ENCODE measurements at places on chromosomes 7 and 10.

- DNase-seq: no peak
Measured at GRCh38 chr7:157831143-157831905, 494.5 kb downstream of the DNAJB6 start.

- DNase-seq: no peak
Measured at GRCh38 chr10:76492026-76492425, 1060.6 kb downstream of the LRMDA start.

- DNase-seq: no peak
Measured at GRCh38 chr10:132742167-132742836, 43.6 kb downstream of the NKX6-2 start.

- DNase-seq: no peak
Measured at GRCh38 chr10:32308027-32308603, 38.8 kb downstream of the EPC1 start.

DNA sequence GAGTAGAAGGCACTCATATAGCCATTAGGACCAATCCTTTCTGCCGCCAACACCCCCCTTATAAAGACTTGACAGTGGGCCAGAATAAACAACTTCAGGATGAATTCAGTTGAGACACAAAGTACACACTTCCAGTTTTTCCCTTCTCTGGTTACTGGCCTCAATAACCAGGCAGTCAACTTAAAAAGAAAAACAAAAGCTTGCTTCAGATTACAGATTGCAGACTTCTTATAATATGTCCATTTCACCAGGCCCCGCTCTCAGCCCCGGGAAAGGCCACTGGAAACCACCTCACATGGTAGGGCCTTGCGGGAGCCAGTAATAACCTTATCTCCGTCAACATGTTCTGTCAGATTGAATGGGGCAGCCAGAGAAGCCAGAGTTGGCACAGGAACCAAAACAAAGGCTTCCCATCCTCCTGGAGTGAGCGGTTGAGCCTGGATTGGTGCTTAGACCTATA is 108.8 kb downstream of the EGFR start:
- peak; percentile 98 for DNase-seq

GRCh38 chr10:132375116-132375794 is 21.7 kb upstream of the PWWP2B start:
- no peak for DNase-seq

DNA sequence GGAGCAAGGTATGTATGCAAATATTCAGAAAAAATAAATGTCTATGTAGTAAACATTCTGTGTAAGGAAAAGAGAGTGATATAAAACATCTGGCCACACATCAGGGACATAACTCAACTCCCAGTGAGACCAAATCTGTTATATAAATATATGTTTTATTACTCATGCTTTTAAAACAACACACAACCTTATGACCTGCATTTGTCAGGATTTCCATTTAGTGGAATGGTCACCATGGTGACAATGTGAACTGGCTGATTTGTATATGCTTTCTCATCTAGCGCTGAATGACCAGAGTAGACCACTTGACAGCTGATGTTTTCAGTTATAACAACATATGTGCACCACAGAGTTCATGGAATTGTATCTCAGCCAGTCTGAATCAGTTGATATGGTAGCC is 551.7 kb downstream of the HTR7 start:
- no peak for DNase-seq

- no peak for DNase-seq
Measured at GRCh38 chr10:43959364-43960134, 310.9 kb upstream of the ZNF32 start.

GRCh38 chr10:110103921-110104461 is 96.2 kb downstream of the ADD3 start:
- no peak for DNase-seq

GRCh38 chr7:40656349-40656748 is 521.5 kb downstream of the SUGCT start:
- no peak for DNase-seq

DNA sequence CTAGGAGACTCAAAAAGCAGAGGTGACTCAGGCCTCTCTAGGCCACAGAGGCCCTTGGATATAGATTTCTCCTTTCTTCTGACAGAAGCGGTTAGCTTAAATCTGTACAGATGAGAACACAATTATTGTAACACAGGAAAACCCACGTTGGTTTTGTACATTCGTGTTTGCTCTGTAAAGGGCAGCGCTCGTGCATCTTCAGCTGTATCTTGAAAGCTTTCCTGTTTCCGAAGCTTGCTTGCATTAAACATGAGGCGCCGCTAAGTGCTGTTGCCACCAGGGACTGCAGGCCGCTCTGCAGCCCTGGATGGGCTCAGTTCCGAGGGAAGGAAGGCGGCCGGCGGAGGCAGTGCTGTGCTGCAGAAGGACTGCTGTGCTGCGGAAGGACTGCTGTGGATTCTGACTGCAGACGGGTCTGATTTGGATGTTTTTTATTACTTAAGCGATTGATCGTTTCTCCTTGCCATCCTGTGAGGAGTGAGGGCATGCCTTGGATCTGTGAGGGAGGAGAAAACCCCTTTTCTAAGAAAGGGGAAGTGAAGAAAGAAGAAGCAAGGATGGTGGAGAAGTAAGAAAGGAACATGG is 53.3 kb downstream of the FHIP2A start:
- no peak for DNase-seq

- DNase-seq: peak; percentile 33
Measured at GRCh38 chr7:70694434-70694970, 437.4 kb upstream of the GALNT17 start.

GRCh38 chr10:85224366-85224940 is 896.1 kb downstream of the CCSER2 start:
- no peak for DNase-seq

- no peak for DNase-seq
Measured at GRCh38 chr10:12922117-12922900, 79.2 kb downstream of the CCDC3 start.

DNA sequence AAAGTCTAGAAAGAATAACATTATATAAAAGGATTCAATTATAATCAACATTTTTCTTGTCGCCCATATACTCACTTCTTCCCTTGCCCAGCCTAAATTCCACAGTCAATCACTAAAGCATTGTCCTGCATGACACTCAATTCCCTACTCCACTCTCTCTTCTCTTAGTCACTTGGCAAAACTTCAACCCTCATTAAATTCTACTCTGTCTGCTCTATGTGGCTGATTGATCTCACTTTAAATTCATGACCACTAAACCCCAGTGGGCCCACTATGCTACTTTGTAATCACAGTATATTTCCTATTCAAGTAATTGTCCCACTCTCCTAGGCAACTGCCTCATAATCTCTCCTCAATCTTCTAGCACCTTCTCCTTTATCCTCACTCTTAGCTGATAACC is 54.1 kb downstream of the MTERF1 start:
- peak; percentile 23 for DNase-seq

- peak; percentile 66 for DNase-seq
Measured at GRCh38 chr7:31122649-31123058, 70.5 kb downstream of the ADCYAP1R1 start.

DNA sequence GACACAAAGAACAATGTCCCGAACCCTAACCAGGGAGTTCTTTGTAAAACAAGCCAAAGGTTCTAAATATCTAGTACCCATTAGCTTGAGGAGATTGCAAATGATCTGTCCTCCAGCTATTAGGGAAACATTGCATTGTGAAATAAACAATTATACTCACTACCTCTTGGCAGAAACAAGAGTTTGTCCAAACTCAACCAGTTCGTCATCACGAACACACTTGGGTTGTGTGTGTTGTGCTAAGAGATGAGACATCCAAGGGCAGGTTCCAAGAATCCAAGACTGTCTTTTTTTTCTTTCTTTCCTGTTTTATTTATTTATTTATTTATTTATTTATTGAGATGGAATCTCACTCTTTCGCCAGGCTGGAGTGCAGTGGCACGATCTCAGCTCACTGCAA is 793.1 kb upstream of the AUTS2 start:
- DNase-seq: no peak

- peak; percentile 96 for DNase-seq
Measured at GRCh38 chr7:142827951-142828500, 26.9 kb upstream of the EPHB6 start.

DNA sequence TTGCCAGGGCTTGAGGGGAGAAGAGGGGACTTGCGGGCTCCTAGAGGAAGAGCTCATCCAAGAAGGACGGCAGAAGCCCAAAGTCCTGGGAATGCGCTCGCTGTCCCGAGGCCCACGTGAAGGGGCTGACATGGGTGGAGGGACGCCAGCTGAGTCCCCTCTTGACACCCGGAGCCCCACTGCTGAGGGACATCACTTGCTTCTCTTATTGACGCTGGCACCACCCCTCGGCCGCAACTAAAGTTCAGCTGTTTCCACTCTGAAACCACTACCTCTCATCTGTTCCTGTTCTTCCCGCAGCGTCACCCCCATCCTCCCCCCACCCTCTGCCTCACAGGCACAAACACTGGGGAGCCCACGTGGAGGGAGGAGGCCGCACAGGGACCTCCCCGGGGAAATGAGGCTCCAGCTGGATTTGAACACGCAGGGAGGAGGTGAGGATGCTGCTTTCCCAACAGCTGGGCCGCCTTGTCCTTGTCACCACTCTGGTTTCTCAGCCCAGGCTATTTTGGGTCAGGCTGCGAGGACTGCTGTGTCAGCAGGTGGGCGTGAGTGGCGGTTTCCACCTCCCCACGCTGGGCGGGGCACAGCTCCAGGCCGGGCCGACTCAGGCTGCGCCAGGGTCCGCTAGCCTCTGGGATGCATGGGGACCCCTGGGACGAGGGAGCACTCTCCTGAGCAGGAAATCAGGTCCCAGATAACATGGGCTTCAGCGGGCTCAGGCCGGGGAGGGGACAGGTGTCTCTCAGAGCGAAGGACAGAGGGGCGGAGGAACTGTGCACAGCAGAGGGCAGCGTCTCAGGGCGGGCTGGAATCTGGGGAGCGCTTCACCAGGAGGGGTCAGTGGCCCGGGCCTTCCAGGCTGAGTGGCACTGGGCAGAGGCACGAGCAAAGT is 156.3 kb downstream of the ZNF248 start:
- DNase-seq: no peak

DNA sequence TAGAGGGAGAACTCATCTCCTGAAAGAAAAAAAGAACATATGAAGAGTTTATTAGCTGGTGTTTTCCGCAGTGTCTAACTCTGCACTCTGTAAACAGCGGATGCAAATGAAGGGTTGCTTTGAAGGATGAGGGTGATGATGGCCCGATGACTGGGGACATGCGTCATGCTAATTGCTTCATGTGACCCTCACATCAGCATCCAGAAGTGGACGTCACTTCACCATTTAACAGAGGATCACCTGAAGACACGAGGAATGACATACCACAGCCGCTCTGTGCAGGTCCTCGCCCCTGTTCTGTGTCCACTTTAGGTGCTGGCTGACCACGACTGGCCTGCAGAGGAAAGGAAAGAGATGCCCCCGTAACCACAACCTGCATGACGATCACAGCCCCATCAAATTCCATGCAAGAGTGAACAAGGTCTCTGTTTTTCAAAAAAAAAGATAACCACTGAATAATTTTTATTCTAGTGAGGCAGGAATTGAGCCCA is 82.9 kb downstream of the KLF6 start:
- no peak for DNase-seq

- no peak for DNase-seq
Measured at GRCh38 chr10:43083764-43084163, 6.9 kb downstream of the RET start.

GRCh38 chr10:78366663-78367411 is 333.2 kb downstream of the RPS24 start:
- DNase-seq: no peak

DNA sequence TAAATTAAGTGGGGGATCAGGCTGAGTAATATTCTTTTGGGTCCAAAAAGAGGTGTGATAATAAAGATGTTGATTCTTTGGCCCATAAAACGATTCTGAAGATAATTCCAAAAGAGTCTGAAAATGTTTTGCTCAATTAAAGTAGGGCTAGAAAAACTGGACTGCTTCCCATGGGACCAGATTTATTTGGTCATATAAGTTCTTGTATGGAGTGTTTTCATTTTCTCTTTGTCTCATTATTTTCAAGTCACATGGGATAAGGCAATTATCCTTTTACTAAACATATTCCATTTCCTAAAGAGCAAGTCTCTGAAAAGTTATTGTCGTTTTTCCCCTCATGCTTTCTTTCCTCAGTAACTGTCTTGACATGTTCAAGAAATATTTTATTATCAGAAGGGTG is 41.5 kb downstream of the CDK6 start:
- DNase-seq: no peak

DNA sequence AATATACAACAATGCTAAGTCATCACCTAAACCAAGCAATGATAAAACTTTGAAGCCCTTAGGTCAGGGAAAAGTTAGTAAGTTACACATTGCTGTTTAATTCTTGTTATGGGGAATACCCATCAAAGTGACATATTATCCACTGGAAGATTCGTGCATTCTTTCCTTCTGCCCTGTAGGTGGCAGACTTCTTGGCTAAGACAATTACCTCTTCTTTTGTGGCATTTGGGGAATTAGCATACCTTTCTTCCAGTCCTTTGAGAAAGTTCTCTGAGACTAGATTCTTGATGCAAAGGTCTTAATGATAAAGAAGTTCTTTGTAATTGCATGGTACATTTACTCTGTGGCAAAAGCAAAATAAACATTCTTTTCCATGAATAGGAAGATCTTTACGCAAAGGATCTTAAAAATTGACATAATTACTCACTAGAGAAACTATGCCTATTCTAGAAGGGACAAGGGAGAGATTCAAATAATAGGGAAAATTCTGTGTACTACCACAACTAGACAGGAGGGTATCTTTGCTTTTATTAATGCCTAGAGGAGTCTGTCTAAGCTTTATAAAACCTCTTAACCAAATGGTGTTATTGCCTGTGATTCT is 395.9 kb downstream of the GRM8 start:
- DNase-seq: no peak

DNA sequence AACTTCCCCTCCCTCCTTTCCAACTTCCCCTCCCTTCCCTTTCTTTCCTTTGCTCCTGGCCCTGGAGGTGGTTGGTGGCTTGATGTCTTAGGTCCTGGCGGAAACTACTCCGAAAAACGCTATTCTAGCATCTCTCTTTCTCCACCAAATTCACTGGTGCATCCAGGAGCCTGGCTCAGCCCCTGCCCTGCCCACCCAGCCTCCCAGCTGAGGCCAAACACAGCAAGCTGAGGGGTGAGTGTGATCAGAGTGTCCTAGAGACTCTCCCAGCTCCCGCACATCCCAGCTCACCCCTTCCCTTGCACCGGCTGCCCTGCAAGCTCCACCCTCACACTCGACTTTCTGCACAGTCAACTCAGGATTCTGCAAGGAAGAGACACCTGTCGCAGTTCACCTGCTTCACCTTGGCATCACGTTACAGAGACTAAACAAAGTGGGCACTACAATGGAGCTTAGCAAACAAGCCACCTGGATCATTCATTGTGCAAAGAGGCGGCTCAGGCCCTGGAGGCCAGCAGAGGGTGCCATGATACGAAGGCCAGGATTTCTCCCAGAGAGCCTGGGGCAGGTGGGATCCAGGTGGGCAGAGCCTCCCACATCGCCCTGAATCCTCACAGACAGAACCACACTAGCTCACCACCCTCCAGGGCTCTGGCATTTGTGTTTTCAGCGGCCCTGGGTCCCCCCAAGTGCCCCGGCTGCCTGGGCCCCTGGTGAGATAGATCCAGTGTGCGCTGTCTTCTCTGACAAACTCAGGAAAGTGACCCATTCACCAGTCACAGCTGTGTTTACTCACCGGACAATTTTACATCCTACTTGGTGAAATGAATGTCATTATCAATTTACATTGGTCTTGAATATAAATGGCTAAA is 169.6 kb downstream of the TCERG1L start:
- DNase-seq: peak; percentile 95
